ENCODE measurements at places on chromosomes 2 and 18. TPM values are rescaled to one million over a fixed set of nuclear protein-coding genes. Genes with fewer than 3 reads are reported as not detected.

The CERS6 gene
- polyA plus RNA-seq: 9.5 TPM

The TMEM247 gene
- not detected for polyA plus RNA-seq

The LYG2 gene
- not detected for polyA plus RNA-seq

The PROM2 gene
- not detected for polyA plus RNA-seq

The LRATD1 gene
- polyA plus RNA-seq: not detected

The RMC1 gene
- 25.5 TPM for polyA plus RNA-seq

The CD8B gene
- polyA plus RNA-seq: 2,320 TPM

The MC4R gene
- not detected for polyA plus RNA-seq

The FOXI3 gene
- not detected for polyA plus RNA-seq

The IL36G gene
- not detected for polyA plus RNA-seq

The CTIF gene
- polyA plus RNA-seq: 0.06 TPM

The SPP2 gene
- polyA plus RNA-seq: not detected

The ABCB11 gene
- polyA plus RNA-seq: not detected

The UBXN2A gene
- polyA plus RNA-seq: 13.6 TPM

The TEKT4 gene
- polyA plus RNA-seq: not detected

- DNase-seq: no peak
These were observed 38.9 kb downstream of the RAB27B start for GRCh38 chr18:54867131-54867530.

DNA sequence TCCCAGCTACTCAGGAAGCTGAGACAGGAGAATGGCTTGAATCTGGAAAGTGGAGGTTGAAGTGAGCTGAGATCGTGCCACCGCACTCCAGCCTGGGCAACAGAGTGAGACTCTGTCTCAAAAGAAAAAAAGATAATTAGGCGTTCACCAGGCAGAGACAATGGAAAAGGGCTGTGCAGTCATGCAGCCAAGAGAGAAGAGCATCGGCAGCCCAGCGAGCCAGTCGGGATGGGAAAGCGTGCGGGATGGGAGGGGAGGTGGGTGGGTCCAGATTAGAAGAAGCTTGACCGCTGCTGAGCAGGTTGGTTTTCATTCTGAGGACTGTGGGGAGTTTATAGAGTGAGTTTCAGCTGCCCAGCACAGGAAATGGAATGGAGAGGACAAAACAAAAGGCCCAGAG lies 15.0 kb upstream of the CYS1 start:
- no peak for DNase-seq

GRCh38 chr2:135030826-135031225 lies 16.4 kb downstream of the MAP3K19 start:
- no peak for DNase-seq

DNA sequence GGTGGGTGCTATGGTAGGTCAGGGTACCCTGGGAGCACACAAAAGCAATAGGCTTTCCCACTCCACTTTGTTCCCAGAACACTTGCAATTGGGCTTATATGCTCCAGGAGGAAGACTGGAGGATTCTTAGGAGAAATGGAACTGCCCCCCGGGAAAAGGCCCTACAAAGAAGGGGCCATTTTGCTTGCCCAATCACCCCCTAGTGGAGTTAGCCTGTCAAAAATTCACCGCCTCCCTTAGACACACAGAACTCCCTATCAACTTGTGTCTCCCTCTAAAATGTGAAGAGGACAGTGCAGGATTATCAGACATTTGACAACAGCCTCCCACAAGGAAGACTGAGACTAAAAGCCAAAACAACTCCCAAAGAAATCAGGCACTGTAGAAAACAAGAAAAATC lies 36.5 kb downstream of the NLRC4 start:
- DNase-seq: no peak

GRCh38 chr2:231627384-231628120 lies 34.9 kb downstream of the TEX44 start:
- DNase-seq: no peak

- DNase-seq: no peak
These were observed 56.8 kb downstream of the SLC4A10 start for GRCh38 chr2:161681046-161681445.

DNA sequence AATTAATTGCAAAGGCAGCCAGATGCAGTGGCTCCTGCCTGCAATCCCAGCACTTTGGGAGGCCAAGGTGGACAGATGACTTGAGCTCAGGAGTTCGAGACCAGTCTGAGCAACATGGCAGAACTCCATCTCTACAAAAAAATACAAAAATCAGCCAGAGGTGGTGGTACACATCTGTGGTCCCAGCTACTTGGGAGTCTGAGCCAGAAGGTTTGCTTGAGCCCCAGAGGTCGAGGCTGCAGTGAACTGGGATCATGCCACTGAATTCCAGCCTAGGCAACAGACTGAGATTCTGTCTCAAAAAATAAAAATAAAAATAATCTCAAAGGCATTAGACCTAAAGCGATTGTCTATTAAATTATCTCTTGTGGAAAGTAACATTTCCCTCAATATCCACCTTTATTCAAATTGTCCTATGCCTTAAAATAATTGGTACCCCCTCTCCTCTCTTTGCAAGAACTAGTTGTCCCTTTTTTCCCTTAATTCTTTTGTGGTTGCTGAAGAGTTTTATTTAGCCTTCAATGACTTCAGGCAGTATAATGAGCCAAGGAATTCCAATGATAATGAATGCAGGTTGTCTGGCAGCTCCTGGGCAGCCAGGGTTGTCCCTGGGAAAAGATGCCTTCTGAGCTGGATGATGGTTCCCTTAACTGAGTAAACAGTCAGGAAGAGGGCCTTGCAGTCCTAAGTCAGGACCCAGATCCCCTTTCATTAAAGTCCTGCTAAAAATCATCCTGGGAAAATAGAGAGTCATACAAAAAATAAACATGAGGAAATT lies 32.2 kb downstream of the GPR75 start:
- DNase-seq: no peak

GRCh38 chr18:36786686-36787085 lies 42.1 kb downstream of the TPGS2 start:
- DNase-seq: no peak

DNA sequence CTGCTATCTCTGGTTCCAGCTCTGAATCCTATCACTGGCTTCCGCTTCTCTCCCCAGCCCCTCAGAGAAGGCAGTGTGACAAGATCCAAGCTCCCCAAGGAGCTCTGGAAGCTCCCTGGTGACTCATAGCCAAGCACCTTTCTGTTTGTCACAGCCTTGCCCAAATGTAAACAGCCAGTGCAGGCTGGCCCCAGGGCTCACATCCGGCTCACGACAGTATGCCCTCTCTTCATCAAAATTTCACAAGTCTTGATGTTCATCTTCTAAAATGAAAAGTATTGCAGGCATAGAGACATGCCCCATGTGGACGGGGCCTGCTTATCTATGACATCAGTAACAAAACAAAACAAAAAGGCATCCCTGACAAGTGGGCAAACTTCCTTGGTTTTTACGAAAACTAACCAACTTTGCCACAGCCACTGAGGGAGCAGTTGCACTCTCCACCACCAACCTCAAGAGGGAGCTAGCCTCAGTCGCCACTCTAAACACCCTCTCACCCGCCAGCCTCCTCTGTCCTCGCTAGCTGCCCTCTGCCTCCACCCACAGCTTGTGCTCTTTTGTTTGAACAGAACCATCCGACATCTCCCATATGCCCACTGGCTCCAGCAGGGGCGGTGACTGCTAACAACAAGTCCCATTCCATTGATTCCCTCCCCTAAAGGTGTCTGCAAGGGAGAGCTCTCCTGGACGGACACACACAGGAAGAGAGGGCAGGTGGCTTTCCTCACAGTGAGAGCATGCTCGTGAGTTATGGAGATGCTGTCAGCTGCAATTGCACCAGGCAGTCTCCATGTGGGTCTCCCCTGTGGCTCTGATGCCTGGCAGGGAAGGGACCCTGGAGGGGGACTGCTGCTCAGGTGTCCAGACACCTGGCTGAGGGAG lies 71.0 kb upstream of the DAPL1 start:
- no peak for DNase-seq

GRCh38 chr2:96123936-96124335 lies 7.6 kb upstream of the ADRA2B start:
- DNase-seq: no peak

DNA sequence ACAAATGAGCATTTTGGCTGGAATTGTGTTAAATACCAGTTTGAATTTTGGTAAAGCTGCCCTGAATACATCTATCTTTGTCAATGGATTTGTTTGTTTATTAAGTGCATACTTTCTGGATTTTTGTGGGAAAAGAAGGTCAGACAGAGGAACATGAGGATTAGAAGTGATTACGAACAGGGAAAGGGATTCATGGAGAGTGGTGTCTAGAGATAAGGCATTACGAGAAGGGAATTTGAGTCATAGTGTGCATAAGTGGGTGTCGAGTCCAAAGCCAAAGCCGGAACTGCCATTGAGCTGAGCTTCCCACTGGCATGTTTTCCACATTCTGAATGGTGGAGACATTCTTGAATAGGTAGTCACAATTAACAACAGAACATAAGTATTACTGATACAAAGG lies 68.9 kb upstream of the EFEMP1 start:
- no peak for DNase-seq

- DNase-seq: no peak
These were observed 28.0 kb downstream of the RNF144A start for GRCh38 chr2:6945087-6945813.

DNA sequence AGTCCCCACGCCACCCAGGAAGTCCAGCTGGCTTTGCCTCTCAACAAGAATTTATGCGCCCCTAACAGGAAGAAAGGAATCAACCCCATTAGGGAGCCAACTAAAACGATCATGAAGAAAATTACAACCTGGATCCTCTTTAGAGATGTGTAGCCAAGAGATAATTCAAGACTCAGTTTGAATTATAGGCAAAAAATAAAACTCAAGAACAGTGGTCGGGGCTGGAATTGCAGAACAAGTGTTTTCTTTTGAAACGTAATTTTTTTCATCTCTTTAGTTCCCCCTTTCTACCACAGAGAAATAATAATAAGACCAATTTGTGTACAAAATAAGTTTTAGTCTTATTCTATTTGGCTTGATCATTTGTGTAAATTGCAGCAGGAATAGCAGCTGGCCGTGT lies 22.4 kb downstream of the PDCD1 start:
- DNase-seq: no peak

DNA sequence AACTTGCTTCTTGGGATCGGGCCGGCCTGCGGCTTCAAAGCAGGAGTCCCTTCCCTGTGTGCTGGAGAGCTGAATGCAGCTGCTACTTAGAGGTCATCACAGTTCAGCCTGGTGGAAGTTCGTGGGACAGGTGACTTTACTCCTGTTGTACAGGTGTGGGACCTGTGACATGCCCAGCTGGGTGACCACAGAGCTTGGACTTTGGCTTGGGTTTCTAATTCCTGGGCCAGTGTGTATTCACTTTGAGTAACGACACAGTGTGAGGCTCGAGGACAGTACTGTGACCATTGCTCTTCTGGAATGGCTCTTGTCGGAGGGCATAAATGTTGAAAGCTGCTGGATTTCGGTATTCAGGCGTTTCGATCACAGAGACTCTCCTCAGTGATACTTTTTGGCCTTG lies 114.5 kb downstream of the STPG4 start:
- no peak for DNase-seq

- DNase-seq: no peak
These were observed 102.9 kb upstream of the CCDC195 start for GRCh38 chr2:224819075-224819474.

GRCh38 chr2:241570961-241571581 lies 12.5 kb downstream of the BOK start:
- no peak for DNase-seq

DNA sequence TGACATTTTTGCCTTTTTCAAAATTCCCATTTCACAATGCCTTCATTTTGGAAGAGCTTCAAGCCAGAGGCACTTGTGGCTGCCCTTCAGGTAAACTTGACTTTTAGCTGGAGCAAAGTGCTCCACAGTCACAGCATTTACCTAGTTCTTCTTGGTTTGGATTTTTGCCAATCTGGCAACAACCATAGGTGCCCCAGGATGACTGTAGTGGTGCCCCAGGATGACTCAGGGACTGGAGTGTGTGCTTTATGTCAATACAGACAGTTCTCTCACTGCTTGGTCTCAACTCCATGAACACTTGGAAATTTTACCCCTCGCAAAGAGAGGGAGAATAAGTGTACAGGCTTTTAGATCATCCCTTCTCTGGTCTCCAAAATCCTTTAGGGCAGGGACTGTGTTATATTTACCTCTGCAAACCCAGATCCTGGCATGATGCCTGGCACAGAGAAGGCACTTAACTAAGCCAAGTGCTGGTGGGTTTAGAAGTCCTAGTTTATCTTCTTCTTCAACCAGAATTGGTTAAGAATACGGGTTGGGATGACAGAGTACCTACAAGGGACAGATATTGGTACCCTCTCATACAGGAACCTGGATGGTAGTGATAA lies 15.3 kb upstream of the PTPN4 start:
- DNase-seq: no peak

DNA sequence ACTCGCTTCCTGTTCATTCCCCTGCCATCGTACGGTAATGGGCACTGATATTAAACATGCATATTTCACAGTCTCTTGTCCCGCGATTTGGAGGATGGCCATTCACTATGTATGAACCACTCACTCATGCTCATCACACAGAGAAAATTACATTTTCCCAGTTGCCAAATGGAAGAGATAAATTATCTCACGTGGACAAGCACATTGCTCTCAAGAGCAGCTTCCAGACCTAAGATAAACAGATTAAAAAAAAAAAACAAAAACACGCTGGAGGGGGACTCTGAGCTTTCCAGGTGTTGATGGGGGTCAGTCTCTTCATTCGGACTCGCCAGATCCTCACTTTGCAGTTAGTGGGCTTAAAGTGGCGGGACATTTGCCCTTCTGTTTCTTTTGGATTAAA lies 1.7 kb upstream of the MAPK4 start:
- no peak for DNase-seq

- DNase-seq: no peak
These were observed 101.0 kb downstream of the BIRC6 start for GRCh38 chr2:32457814-32458213.

GRCh38 chr18:9822587-9823185 lies 63.1 kb upstream of the TXNDC2 start:
- DNase-seq: no peak

GRCh38 chr2:187124529-187124928 lies 275.6 kb upstream of the ZSWIM2 start:
- DNase-seq: no peak

GRCh38 chr2:45397292-45397691 lies 213.8 kb downstream of the SRBD1 start:
- DNase-seq: no peak

- no peak for DNase-seq
These were observed 51.0 kb upstream of the BCL2L11 start for GRCh38 chr2:111069722-111070121.

GRCh38 chr2:38254796-38255195 lies 122.3 kb downstream of the ATL2 start:
- no peak for DNase-seq

DNA sequence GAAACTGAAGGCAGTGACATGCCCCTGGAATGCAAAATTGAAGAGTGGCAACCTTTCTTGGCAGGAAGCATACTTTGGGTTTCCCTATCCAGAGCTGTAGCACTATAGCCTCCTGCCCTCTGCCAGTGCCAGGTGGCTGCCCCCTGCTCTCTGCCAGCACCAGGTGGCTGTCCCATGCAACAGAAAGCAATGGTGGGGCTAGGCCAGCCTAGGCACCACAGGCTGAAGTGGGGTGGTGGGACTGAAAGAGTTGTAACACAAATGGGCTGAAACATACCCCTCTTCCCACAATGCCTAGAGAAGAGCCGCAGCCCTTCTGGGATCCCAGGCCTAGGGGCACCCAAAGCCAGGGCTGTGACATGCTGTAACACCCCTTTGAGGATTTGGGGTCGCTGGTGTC lies 1739.3 kb upstream of the LRRTM1 start:
- no peak for DNase-seq

- no peak for DNase-seq
These were observed 15.1 kb upstream of the DYNC2LI1 start for GRCh38 chr2:43758739-43759138.

- DNase-seq: no peak
These were observed 162.0 kb downstream of the COL6A3 start for GRCh38 chr2:237251986-237252385.

Measured in naive thymus-derived CD8-positive, alpha-beta T cell (primary cell).